ENCODE measurements at places on chromosomes 1 and 21. TPM values are rescaled to one million over a fixed set of nuclear protein-coding genes. Genes with fewer than 3 reads are reported as not detected.

GRCh38 chr21:43950936-43951335 lies 61.2 kb upstream of the TRAPPC10 start:
- DNase-seq, result no peak

DNA sequence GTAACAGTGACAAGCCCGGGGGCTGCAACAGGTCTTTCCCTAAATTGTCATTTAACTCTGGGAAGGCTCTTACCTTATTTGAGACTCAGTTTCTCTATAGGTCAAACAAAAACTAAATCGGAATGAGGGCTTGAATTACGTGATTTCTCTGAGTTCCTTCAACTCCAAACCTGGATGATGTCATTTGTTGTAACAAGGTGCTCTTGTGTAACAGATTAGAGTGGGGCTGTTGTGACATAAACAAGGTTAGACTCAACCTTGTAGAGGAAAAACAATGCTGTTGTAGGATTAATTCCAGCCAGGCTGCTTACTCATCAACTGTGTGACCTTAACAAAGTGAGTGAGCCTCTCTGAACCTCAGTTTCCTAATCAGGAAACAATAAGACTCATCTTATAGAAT lies 74.4 kb downstream of the SUSD4 start:
- no peak for DNase-seq

- DNase-seq, result no peak
Observed at GRCh38 chr1:152448095-152448494, 34.0 kb upstream of the CRNN start.

GRCh38 chr1:109620401-109620791 lies 759 bp downstream of the AMPD2 start:
- DNase-seq, result peak; percentile 71

- no peak for DNase-seq
Observed at GRCh38 chr21:38434913-38435533, 63.3 kb downstream of the ERG start.

DNA sequence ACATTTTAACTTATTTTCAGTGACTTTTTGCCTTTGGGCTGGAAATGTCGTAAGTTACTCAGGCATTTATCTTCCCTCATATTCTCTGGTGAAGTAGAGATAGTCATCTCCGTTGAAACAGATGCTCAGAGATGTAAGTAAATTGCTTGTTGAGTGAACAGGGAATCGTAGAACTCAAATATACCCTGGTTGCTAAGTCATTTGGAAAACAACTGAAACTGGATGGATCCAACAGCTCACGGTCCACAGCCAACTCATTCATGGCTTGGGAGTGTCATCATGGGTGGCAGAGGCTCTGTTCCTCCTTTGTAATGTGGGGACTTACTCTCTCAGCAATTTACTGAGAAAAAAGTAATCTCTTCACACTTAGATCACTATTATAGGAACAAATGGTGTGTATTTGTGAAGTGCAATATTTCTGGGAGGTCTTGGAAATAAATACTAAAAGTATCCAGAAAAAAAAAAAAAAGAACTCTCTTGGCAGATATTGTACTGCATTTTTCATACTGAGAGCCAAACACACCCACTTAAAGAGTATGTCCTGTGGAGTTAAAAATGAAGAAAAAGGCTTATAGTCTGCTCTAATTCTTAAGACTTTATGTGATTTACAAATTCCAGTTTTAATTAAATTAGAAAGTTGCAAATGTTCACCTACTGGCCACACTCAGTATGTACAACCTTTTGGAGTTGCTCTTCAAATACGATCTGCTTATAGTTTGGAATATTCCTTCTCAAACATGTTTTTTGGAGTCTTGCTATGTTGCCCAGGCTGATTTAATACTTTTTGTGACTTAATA lies 107.4 kb downstream of the LEPR start:
- DNase-seq, result no peak

GRCh38 chr1:33328817-33329216 lies 7.9 kb upstream of the A3GALT2 start:
- peak; percentile 39 for DNase-seq

The IL19 gene
- total RNA-seq, result 3.6 TPM

The FCRL6 gene
- 1.4 TPM for total RNA-seq
